ENCODE measurements at places on chromosomes 4 and X. TPM values are rescaled to one million over a fixed set of nuclear protein-coding genes. Genes with fewer than 3 reads are reported as not detected.

- DNase-seq: no peak
Measured at GRCh38 chrX:115173181-115173580, 16.0 kb upstream of the RBMXL3 start.

The ASB9 gene
- total RNA-seq: 22.5 TPM

DNA sequence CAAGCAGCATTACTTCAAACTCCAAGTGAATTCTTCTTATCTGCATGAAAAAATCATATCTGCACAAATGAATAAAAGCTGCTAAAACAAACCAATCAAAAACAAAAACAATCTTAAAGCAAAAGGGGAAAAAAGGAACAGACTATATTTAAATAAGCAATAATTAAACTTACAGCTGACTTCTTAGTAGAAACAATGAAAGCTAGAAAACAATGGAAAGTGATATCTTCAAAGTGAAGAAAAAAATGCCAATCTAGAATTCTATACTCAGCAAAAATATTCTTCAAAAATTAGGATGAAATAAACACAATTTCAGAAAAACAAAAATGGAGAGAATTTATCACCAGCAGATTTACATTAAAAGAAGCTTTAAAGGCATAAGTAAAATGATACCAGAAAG lies 20.0 kb downstream of the STBD1 start:
- DNase-seq: no peak

GRCh38 chr4:168398589-168398988 lies 80.0 kb upstream of the DDX60 start:
- DNase-seq: no peak

The POLN gene
- total RNA-seq: 3.4 TPM

- no peak for DNase-seq
Measured at GRCh38 chr4:8854931-8855330, 16.7 kb downstream of the HMX1 start.

DNA sequence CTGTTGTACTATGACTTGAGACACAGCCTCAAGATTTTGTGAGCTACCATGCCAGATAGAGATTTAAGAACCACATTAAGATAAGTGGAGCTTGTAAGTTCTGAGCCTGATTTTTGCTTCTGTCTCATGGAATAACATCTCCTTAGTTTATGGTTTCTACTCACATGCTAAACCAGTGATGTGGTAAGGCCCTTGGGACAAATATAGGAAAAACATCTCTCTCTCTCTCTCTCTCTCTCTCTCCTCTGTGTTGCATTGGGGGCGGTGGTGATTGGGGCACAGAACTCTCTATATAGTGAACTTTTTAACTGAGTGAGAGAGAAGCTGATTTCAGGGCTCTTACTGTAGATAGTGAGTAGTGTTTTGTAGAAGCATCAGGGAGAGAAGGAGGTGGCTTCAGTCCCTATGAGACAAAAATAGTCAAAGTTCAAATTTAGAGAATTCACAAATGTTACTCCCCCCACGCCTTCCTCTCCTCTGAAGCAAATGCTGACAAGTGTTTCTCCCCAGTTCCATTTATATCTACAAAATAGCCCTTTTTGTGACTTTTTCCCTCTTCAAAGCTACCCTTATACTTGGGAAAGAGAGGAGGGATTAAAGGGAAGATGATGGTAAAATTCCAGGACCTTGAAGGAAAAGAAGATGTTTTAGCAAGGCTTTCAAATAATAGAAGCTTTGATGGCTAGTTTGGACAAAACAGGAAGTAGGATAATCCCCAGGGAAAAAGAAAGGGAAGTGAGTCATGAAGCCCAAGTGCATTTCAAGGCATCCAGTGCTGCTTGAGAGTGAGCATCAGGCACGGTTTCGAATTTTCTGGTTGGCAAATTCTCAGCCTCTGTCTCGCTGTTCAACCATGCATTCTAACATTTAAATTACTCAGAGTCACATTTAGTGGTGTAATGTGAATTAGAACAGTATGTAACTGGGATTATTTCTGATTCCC lies 134.3 kb upstream of the AP1S2 start:
- no peak for DNase-seq

- no peak for DNase-seq
Measured at GRCh38 chr4:152991398-152991797, 55.3 kb downstream of the FHDC1 start.

The LARP7 gene
- total RNA-seq: 35.4 TPM

DNA sequence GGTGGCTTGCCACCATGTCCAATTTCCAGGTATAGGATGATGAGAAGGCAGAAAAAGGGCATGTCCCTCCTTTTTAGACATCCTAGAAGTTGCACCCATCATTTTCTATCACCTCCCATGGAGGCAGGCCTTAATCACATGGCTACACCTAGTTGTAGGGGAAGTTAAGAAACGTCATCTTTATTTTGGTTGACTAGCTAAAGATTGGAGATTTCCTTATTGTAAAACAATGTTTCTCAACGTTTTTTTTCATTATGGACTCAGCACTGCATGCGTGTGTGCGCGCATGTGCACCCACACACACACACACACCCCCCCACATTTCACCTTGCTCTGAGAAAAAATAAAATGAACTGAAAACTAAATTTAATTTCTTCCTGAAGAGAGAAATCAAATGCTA lies 2.0 kb upstream of the CXCL9 start:
- DNase-seq: no peak

The FHDC1 gene
- total RNA-seq: 8.3 TPM

DNA sequence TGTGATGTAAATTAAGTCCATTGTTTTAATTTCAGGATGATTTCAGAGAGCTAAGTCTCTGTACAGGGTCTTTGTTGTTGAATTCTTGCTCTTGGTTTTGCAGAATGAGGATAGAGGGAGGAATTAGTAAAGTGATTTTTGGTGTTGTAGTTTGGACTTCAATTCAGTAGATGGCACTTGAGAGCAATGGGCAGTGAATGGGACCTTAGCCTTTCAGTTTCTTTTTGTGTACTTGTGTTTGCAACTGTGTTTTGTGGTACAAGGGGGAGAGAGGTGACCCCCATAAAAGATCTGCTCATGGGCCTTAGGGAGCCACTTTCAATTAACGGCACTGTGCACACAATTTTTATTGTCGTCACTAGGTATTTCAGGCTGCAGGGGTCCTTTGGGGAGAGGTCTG lies 340.0 kb downstream of the DCAF12L2 start:
- DNase-seq: no peak

DNA sequence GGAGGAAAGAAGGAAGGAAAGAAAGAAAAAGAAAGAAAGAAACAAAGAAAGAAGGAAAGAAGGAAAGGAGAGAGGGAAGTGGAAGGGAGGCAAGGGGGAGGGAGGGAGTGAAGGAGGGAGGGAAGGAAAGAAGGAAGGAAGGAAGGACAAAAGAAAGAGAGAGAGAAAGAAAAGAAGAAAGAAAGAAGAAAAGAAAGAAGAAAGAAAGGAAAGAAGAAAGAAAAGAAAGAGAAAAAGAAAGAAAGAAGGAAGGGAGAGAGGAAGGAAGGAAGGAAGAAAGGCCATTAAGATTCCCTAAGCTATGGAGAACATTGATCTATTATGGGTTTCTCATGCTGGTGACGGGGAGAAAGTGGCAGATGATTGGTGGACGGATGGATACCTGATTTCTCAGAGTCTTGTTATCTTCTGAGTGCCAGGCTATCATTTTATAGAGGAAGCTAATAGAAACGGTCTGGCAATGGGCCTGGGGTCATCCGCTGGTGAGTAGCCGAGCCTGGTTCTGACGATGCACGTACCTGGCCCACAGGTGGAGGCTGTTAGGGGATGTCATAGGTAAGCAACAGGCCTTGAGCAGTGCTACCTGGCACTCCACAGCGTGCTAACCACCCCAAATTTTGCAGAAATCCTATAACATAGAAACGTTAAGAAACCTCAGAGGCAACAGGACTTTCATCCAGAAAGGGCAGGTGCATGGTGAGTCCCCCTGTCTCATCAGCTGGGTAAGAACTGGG lies 142.9 kb downstream of the SHOX start:
- DNase-seq: peak; percentile 49

DNA sequence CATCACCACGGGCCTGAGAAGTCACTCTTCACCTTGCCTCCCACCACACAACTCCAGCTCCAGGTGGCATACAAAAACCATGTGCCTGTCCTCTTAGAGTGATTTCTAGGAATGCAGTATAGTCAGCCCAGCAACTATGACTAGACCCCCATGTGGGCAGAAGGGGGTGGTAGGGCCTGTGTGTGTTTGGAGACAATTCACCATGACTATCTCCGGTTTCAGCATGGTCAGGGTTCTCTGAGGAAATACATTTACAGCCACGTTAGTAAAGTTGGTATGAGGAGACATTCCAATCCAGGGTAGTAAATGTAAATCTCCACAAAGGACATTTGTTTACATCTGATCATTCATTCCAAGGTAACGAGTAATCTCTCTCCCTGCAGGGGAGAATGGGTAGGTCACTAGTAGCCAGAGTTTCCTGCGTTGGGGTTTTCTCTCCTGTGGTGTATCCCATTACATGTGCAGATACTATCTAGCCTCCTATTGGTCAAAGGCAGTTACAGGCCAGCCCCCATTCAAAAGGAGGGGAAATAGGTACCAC lies 4.2 kb upstream of the MTMR1 start:
- DNase-seq: no peak

DNA sequence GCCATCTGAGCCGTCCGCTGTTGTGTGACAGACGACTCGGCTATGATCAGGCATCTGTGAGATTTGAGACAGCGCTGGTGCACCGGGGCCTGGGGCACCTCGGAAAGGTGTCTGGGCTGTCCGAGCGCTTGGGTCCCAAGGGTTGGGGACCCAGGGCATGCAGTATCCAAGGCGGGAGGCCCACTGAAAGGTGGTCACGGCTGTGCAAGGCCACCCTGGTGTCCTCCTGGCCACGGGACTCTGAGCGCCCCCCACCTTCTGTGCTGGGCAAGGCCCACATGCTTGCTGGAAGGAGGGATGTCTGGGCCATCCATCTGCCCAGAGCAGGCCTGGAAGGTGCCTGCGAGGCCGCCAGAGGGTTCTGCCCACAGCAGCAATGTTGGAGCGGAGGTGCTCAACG lies 19.9 kb downstream of the TACC3 start:
- no peak for DNase-seq

DNA sequence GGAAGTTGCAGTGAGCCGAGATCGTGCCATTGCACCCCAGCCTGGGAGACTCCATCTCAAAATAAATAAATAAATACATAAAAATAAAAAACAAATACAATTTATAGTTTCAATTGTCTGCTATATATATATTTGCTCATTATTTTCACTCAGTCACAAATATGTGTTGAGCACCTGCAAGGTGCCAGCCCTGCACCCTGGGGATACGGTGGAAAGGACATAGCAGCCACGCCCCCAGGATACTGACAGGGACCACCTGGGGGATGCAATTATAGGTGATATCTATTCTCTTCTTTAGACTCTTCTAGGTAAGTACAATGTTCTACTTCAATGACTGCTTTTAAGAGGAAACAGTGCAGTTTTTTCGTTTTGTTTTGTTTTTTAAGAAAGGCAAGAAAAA lies 85.0 kb downstream of the JAKMIP1 start:
- DNase-seq: no peak
